ENCODE measurements at places on chromosomes 2 and 18.
A peak's percentile ranks its signal among the peaks of the same experiment; 100 is the strongest.

- peak; percentile 59 for DNase-seq
These were observed 68.9 kb upstream of the ITM2C start for GRCh38 chr2:230795856-230796255.

GRCh38 chr18:49758263-49758610, 55.1 kb downstream of the ACAA2 start:
- DNase-seq = no peak

- DNase-seq = no peak
These were observed 21.8 kb downstream of the TRIP12 start for GRCh38 chr2:229900012-229900411.

- DNase-seq = no peak
These were observed 91.2 kb downstream of the HDAC4 start for GRCh38 chr2:239309398-239310245.

DNA sequence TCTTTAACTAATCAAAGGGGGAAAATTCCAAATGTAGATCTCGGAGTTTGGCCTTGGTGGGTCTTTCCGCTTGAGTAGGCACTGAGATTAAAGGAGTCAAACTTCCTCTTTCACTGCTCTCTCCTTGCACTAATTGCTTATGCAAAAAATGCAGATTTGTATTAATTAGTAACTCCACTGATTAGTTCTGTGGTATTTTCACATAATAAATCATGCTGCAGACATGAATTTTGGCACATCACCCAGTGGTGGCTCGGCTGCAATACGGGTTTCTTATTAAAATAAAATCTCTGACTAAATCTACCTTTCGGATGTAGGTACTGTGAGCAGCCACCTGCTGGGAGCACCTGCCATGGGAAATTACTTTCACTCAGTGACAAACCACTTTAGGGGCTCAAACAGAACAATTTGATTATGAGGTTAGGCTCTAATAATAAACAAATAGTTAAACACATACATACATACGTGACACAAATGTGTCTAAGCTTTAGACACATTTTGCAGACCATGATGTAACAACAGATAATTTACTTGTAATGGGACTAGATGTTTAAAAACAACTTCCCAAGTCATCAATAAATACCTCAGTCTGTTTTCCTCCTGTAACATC, 6.4 kb upstream of the NEUROD1 start:
- DNase-seq = no peak

All from fibroblast of pulmonary artery (primary cell).